Fibroblast of skin of abdomen (primary cell): ENCODE measurements at places on chromosomes 2 and 18.

DNA sequence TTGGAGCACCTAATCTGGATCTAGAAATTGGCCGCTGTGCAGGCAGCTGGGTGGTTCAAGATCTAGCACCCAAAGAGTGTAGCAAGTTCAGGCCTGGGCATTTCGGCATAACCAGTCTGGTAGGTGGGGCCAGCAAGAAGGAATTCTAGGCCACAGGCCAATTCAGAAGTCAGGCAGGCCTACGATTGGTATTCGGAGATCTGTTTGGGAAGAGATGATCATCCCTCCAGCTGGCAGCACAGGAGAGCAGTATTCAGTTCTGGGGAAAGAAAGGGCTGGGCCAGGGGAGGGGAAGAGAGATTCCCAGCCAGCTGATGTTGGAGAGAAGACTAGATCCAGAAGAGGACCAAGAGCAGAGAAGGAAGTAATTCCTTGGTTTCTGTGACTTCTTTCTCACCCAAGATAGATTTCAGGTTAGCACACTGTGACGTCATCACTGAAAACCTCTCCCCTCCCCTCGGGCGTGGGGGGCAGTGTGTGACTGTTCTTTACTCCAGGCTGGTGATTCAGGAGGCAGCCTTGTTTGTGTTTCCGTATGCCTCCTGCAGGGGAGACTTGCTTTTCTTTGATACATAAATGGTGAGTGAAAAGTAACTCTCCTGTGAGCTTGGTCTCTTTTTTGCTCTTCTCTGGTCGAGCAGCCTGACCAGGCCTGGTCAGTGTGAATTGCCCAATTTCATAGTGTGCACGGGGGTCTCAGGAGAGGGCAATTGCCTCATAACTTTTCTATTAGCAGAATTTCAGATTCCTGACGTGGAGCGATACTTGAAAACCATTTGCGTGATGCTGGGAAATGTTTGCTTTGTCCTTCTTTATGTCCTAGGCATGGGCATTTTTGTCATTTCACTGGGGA is 61.1 kb downstream of the MEIS1 start:
- peak; percentile 78 for DNase-seq

DNA sequence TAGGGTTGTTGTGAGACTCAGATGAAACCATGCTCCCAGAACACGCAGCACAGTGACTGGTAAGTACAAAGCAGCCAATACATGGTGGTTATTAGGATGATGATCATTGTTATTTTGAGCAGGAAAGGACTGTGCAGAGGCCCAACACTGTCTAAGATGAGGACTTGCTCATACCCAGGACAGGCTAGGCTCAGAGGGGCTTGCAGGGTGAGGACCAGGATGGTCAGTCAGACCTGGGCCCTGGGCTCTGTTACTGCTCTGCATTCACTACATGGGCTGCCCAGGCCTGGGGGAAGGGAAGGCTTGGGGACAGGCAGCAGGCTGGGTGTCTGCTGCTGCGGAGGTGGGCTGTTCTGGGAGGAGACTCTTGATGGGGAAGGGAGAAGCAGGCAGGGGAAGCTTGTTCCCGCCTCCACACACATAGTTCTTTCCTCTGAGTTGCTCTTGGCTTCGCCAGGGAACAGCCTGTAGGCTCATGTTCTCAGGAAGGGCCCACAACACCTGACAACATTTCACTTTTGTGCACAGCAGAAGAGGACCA is 17.5 kb downstream of the CAPN13 start:
- no peak for DNase-seq

- DNase-seq = peak; percentile 17
Measured at GRCh38 chr2:60152226-60152833, 401.1 kb downstream of the BCL11A start.

DNA sequence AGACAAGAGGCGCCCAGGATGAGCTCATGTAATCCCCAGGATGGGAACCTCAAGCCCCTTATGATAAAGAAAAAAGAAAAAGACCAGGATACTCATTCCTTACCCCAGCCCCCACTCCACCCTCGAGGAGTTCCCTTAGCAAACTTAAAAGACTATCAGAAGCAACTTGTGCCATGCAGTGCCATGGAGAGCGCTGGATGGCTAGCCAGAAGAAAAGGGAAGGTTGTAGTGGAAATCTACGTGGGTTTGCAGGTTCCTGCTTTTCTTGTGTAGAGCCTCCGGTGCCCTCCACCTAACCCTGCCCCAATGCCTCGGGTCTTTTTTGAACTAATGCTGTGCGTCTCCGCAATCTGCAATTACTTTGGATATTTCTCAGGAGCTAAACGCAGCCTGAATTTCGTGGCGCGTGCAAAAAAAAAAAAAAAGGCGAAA is 16.2 kb upstream of the BCL11A start:
- DNase-seq = no peak

DNA sequence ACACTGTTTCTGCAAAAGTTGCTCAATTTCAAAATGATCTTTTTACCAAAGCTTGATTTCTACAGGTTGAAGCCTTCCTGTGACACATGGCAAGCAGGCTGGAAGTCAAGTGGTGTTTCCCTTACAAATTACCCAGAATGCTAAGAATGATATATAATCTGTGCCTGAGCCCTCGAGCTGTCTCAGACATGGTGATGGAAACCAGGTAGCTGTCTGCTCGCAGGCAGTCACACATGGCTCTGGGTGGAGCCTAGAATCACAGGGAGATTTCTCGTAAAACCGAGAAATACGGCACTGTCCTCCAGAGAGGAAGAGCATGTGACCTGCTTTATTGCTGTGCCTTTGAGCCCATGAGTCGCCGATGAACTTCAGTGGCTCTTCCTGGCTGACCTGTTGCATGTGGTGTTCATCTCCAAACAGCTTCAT is 392.9 kb downstream of the ZNF521 start:
- no peak for DNase-seq

GRCh38 chr2:111030260-111030891 is 90.3 kb upstream of the BCL2L11 start:
- peak; percentile 3 for DNase-seq

- DNase-seq = no peak
Measured at GRCh38 chr2:145931781-145932395, 1412.0 kb upstream of the ZEB2 start.

- no peak for DNase-seq
Measured at GRCh38 chr2:27712522-27712921, 48.8 kb downstream of the SLC4A1AP start.

GRCh38 chr2:190031969-190032618 is 30.4 kb downstream of the MSTN start:
- DNase-seq = no peak

GRCh38 chr18:49304751-49305150 is 155.7 kb downstream of the DYM start:
- DNase-seq = no peak

- peak; percentile 94 for DNase-seq
Measured at GRCh38 chr2:238596571-238597551, 170.1 kb downstream of the ASB1 start.

GRCh38 chr2:191660575-191660974 is 17.4 kb upstream of the NABP1 start:
- DNase-seq = no peak

GRCh38 chr2:220144411-220144810 is 517.0 kb downstream of the SLC4A3 start:
- peak; percentile 53 for DNase-seq

DNA sequence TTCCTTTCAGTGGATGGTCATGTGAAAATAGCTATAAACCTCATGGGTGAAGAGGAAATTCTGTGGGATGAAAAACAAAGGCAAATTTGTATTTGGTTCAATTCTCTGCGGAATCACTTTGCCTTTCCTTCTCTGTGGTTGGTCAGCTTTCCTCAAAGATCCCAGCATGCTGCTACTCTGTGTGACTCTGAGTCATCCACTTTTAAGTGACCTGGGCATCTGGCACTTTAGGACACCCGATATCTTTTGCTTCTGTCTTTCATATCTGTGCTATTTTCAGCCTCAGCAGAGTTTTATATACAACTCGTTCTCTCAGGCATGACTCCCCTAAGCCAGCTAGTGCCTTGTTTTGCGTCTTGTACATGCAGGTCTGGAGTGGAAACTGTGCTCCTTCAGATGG is 217.0 kb upstream of the PIEZO2 start:
- DNase-seq = no peak

GRCh38 chr18:55251254-55251971 is 292.2 kb upstream of the CCDC68 start:
- peak; percentile 76 for DNase-seq

DNA sequence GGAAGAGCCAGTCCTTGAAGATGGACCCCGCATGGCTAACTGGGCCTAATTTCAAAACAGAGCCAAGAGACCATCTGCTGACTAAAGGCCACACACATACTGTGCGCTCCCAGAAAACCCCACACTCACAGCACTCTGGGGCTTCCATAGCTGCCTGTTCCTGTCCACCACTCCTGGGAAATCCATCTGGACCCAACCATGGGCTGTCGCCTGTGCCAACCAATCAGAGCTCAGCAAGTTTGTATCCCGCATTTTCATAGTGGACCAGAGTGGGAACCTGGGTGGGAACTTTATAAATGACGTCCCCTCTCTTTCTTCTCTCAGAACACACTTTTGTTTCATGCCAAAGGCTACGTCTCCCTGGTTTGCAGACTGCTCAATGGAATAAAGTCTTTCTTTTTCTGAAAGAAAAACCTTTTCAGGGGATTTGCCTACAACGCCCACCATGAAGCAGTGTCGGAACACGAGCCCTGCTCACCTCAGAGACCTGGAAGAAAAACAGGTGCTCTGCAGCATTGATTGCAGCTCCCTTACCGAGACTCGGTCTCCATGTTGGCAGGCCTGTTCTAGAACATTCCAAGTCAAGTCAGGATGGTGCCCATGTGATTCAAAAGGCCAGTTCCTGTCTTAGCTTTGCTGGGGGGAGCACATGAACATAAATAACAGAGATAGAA is 137.2 kb upstream of the GPC1 start:
- DNase-seq = no peak

- no peak for DNase-seq
Measured at GRCh38 chr2:27175330-27175729, 26.5 kb downstream of the TCF23 start.

GRCh38 chr2:212465456-212465855 is 73.1 kb downstream of the ERBB4 start:
- no peak for DNase-seq

DNA sequence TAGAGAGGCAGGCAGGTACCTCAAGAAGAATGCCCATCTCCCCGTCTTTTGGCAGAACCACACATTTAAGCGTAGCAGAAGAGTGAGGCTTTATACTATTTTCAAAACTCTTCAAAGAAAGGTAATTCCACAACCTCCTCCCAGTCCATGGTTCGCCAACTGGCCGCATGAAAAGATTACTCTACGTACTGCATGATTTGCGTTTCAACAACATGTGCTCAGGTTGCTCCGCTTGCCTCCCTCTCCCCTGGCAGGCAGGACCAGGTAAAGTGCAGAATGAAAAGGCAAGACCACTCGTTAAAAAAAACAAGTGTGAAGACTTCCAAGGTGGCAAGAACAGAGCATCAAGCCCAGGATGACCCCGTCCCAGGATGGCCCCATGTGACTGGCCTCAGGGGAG is 143.7 kb downstream of the SP3 start:
- no peak for DNase-seq

- peak; percentile 70 for DNase-seq
Measured at GRCh38 chr18:63848159-63848558, 39.3 kb upstream of the SERPINB2 start.

- DNase-seq = no peak
Measured at GRCh38 chr2:182101263-182101662, 115.6 kb downstream of the PPP1R1C start.

DNA sequence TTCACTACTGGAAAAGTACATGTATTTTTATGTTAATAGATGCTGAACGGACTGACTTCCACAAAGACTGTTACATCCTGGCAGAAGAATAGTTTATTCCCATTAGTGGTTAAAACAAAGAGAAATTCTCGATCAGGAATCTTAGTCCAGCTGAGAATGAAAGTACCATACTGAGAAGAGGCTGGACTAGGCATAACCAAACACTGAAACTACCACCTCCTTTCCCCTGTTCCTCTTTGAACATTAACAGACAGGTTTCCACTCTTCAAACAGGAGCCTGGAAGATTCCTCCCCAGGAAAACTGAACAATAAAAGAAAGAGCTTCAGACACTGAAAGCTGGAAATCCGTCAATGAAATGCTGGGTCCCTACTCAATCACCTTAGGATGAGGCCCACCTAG is 25.8 kb downstream of the LDAH start:
- DNase-seq = no peak

DNA sequence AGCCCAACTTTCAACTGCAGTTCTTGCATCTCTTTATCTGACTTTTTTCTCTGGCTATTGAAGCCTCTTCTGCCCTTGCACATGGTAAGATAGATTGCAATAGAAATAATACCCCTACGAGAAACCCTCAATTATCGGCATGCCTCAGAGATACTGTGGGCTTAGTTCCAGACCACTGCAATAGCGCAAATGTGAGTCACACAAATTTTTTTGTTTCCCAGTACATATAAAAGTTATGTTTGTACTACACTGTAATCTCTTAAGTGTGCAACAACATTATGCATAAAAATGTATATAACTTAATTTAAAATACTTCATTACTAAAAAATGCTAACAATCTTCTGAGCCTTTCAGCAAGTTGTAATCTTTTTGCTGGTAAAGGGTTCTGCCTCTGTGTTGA is 124.7 kb downstream of the PDE1A start:
- DNase-seq = peak; percentile 79

- DNase-seq = no peak
Measured at GRCh38 chr18:76407681-76408080, 87.4 kb downstream of the ZNF516 start.

DNA sequence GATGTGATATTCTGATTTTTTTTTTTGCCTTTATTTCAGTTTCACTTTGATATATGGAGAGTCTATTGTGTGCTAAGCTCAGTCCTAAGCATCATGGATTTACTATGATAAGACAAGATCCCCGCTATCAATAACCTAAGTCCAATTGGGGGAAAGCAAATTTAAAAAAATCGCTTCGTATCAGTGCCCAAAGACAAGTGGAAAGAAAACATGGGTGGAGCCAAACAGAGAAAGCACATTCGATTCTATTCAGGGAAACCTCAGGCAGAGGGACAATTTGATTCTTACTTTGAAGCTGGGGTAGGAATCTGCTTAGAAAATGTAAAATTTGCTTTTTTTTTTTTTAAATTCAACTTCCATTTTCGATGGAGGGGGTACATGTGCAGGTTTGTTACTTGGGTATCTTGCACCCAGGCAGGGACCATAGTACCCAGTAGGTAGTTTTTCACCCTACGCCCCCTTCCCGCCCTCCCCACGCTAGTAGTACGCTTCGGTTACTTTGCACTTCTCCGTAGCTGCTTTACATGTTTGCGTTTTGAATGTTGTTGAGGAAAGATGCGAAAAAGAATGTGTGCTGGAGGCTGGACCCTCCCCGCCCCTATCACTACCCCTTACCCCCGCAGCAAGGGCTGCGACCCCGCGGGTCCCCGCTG is 12.4 kb downstream of the KIF5C start:
- DNase-seq = no peak

- no peak for DNase-seq
Measured at GRCh38 chr18:685438-685837, 27.0 kb downstream of the ENOSF1 start.
